ENCODE measurements at places on chromosomes 2 and 18.
A peak's percentile ranks its signal among the peaks of the same experiment; 100 is the strongest.

DNA sequence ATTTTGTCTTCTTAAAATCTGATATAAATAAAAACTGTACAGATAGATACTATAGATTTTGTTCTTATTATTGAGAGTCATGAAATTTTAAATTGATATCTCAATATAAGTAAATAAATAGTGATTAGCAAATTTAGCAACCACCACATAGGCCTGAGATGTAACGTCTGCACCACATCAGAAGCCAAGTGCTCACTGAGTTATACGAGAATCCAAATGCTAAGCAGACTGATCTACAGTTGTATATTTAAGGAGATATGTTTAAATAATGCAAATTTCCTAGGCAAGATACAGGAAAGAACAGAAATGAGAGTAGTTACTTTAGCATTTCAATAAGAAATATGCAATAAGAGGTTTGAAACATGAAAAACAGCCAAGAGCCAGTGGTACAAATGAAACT lies 85.2 kb upstream of the UNC80 start:
- DNase-seq, result no peak

- DNase-seq, result no peak
Measured at GRCh38 chr2:220353897-220354296, 726.5 kb downstream of the SLC4A3 start.

DNA sequence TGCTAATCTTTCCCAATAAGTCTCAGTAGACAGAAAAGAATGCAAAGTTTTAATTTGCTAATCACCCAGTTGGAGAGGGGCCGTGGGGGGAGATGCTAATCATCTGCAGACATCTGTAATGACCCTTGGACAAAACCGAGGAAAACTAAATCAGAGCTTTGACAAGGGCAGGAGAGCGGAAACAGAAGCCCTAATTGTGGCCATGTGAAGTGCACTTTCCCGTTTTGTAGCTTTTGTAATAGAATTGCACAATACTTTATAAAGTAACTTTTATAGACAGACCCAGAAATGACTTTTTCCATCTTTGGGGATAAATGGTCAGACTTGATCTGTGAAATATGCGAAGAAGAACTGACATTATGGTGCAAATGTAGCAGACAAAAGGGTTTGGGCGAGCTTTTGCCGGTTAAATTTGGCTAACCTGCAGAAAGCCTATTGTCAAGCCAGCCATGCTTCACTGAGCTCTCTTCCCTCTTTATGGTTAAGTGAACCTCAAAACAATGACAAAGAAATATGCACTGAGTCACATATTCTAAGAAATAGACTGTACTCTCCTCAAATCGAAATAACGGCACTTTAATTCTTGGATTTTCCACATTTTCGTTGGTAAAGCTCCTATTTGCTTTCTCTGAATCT lies 980.1 kb upstream of the POU3F3 start:
- DNase-seq, result no peak

DNA sequence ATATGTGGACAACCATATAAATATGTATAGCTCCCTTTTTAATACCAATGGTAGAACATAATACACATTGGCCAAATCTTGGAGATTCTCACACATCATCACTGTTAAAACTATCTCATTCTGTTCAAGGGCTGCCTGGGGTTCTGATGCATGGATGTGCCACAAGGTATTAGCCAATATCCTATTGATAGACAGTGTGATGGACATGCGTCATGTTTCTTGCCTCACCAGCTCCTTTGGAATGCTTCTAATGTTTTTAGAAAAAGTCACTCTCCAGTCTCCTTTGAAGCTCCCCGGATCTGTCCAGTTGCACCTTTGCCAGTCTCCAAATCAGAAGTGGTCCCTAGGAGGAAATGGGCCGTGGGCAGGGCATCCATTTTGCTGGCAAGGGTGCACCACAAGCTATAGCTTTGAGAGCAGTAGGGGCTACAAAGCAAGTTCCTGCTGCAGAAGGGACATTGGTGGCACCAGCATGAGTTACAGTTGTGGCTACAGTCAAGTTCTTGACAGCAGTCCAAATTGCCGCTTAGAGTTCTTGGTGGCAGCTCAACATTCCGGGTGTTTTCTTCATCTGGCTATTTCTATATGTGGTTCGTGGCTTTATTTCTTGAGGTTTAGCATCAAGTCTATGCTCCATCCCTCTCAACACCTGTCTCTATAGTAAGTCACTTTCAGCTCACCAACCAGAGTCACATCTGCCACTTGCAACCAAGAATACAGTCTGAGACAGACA lies 25.1 kb upstream of the ATRAID start:
- no peak for DNase-seq

GRCh38 chr18:55237660-55238059 lies 278.4 kb upstream of the CCDC68 start:
- DNase-seq, result no peak

DNA sequence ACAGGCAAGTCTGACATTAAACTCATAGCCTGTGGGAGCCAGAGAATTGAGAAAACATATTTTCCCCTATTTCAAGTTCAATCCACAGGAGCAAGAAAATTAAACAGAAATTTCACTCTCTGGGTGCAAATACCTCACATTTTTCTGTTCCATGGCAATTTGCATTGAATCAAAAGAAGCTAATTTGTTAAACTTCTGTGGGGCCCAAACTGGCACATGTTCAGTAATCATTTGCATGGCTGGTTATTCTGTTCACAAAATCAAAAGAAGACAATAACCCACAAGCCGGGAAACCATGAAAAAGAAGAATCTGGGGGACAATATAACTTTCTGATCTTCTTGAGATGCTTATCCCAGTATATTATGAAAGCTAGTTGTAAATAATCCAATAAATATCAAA lies 363.1 kb downstream of the LRP1B start:
- no peak for DNase-seq

- DNase-seq, result no peak
Measured at GRCh38 chr2:8255448-8255800, 426.4 kb upstream of the ID2 start.

GRCh38 chr2:180416627-180417026 lies 409.5 kb upstream of the CWC22 start:
- no peak for DNase-seq

DNA sequence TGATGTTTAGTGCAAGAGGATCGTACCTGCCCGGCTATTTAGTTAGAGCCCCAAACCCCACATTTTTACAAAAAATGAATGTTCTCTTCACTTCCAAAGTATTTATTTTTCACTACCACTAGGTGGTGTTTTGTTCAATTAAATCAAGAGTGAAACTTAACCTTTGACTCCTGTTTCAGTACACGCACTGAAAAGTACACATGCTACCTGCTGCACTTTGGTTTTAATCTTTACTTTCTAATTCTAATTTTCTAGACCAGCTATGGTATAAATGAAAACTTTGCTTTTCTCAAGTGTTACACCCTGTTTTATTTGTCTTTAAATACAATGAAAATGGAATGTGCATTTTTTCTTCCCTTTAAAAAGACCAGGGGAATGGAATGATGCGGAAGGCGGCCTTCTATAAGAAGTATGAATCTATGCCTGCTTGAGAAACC lies 31.4 kb upstream of the CHN1 start:
- DNase-seq, result no peak

DNA sequence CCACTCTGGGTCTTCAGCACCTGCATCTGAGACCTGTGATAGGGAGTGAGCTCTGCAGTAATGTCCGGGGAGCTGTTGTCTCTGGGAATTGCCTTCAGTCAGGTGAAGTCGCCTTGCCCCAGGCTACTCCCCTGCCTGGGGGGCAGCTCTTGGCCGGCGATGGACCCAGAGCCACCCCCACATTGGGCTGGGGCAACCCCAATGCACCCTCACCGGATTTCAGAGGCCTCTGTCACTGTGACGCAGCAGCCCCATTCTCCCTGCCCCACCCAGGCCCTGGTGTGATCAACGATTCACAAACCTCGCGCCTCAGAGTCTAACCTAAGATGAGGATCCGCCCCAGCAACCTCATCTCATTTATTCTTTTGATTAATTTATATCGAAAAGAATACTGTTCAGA lies 303.6 kb downstream of the NDUFA10 start:
- no peak for DNase-seq

GRCh38 chr2:26970244-26970927 lies at the start of gene MAPRE3:
Gene MAPRE3, plus strand, starts transcription at chr2:26970637. Its CDS starts 51,582 bp downstream, at chr2:27022219.
- DNase-seq, result peak; percentile 59

DNA sequence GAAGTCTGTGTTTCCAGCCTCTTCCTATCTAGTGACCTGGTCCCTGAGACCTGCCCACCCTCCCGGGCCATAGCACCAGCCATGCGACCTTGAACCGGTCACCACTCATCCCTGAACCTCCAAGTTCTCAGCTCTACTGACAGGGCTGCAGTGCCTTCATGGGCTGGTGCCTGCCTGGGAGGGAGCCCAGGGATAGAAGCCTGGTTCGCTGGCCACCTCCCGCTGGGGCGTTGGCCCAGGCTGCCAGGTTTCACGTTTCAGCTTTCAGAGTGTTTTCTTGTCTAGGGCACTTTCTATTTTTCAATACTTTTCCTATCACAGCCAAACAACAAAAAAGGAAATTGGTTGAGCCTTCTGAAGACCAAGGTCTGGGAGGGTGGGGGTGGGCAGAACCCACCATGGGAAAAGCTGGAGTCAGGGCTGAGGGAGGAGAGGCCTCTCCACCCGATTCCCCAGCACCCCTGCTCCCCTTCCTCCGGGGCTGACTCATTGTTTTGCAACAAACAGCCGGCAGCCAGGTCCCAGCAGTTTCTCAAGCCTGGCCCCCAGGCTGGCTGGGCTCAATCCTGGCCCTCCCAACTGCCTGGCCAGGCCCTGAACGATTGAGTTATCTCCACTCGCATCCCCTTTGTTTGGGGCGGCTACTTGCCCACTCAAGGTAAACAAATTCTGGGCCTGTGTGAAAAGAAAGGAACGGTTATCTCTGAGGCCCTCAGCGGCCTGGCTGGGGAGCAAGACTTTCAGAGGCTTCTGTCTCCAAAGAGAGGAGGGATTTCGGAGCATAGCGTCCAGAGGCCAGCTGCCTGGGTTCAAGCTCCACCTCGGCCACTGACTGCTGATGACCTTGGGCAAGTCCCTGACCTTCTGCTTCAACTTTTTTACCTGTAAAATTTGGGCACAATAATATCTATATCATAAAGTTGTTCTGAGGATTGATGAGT lies 47.5 kb downstream of the ZFP36L2 start:
- no peak for DNase-seq

GRCh38 chr2:114614592-114614991 lies 172.2 kb downstream of the DPP10 start:
- DNase-seq, result no peak

- no peak for DNase-seq
Measured at GRCh38 chr2:88603146-88603545, 24.1 kb downstream of the EIF2AK3 start.

GRCh38 chr2:72051971-72052505 lies 95.6 kb downstream of the CYP26B1 start:
- no peak for DNase-seq

DNA sequence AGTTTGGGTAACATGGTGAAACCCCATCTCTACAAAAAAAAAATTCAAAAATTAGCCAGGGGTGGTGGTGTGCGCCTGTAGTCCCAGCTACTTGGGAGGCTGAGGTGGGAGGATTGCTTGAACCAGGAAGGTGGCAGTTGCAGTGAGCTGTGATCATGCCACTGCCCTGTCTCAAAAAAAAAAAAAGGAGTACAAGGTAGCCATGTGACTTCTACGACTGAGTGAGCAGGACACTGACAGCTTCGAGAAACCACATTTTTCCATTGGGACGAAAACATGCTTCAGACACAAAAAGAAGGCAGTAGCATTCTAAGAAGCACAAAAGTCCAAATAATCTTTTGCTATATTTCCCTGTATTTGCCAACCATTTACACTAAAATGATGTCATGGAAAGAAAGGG lies 19.7 kb upstream of the IKZF2 start:
- DNase-seq, result no peak

DNA sequence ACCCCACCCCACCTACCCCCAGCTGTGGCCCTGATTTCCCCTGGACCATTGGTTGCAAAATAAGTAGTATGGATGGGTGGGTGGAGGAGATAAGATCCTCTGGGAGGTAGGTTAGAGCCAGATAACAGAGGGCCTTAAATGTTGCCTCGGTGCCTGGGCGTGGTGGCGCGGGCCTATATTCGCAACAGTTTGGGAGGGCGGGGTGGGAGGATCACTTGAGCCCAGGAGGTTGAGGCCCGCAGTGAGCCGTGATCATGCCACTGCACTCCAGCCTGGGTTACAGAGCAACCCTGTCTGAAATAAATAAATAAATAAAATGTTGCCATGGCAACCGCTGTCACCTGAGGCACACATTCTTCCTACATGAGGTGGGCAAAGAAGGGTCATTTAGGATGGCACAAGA lies 103.3 kb upstream of the GATA6 start:
- DNase-seq, result no peak

GRCh38 chr2:138107288-138107687 lies 143.0 kb downstream of the HNMT start:
- no peak for DNase-seq

DNA sequence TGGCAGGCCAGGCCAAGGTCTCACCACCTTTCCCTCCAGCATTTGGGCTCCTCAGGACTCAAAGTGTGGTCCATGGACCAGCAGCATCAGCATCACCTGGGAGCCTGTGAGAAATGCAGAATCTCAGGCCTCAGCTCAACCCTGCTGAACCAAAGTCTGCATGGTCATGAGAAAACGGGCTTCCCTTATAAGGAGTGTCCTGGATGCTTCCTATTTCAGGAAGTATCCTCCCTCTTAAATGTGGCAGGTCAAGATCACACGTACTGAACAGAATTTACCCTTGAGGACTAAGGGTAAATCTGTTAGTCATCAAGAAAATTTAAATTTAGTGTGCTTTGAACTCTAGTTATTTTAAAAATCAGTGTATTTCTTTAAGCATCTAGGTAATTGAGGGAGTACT lies 11.8 kb downstream of the CD8A start:
- no peak for DNase-seq

DNA sequence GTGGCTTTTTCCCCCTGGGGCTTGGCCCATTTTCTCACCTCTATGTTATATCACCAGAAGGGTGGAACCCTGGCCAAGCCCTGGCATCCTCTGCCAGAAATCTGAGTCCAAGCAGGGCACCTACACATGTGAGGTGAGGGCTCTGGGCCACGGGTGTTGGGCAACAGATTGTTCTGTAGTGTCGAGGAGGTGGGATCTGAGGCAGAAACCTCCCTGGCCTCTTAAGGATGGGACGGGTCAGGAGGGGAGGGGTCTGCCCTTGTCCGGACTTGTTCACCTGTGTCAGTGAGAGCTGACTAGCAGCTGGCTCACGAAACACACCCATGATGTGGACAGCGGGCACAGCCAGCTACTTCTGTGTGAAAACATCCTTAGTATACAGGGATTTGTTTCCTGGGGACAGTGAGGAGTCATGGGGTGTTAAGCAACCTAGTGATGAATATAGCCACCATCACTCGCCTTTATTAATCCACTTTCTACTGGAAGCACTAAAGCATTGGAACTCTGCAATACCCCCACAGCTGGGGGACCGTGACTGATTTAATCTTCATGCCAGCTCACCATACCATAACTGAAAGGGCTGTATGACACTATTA lies 35.6 kb downstream of the EPAS1 start:
- DNase-seq, result no peak

GRCh38 chr2:180980943-180981911 lies 822 bp downstream of the UBE2E3 start:
- no peak for DNase-seq

DNA sequence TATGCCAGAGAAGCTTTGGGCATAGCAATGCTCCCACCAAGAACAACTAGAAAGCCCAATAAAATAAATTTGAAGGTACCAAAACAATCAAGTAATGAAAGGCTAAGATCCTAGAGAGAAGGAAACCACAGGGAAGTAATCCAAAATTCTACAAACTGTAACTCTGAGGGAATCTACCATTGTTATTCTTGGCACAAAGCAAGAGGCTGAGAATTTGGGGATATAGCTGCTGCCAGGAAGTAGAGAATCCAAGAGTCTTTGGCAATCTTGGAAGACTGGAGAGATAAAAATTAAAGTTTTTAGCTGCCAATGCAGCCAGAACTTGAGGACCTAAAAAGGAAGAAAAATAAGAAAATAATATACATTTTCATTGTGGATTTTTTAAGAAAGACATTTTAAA lies 68.5 kb downstream of the PIGN start:
- DNase-seq, result no peak
